Right atrium auricular region (tissue), 2 donors: ENCODE measurements at places on chromosomes 12 and 14. TPM values are rescaled to one million over a fixed set of nuclear protein-coding genes. Genes with fewer than 3 reads are reported as not detected.
A peak's percentile ranks its signal among the peaks of the same experiment; 100 is the strongest.

The RNF10 gene
- 168 TPM for total RNA-seq

The KRT72 gene
- not detected for total RNA-seq

- no peak for DNase-seq
- peaks cover 10% of the 10 kb centered on the region for H3K36me3 ChIP-seq
- no peak overlapping the region for H3K27ac ChIP-seq
- H3K4me3 ChIP-seq: no peak overlapping the region
Observed at GRCh38 chr14:52029881-52030280, 39.0 kb downstream of the NID2 start.

The CD69 gene
- total RNA-seq: 1.7 TPM

DNA sequence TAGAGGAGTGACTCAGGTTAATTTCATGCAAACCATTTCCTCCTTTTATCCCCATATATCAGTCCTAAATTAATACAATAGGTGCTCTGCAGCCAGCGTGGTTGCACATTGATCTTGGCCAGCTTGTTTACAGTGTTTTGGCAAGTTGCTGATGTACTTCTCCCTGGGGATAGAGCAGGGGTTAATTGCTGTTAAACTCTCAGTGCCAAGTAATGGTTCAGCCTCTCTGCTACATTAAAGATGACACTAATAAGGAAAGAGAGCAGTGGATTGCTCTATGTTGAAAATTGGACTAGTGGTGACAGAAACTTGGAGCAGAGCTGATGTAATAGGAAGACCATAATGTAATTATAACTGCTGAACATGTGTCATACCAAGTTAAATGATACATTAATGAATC is 717.5 kb downstream of the RERGL start:
- H3K27me3 ChIP-seq: no peaks in the 10 kb centered on the region
- no peak overlapping the region for H3K4me3 ChIP-seq
- H3K27ac ChIP-seq: no peak overlapping the region
- DNase-seq: no peak
- no peaks in the 10 kb centered on the region for H3K36me3 ChIP-seq
- H3K4me1 ChIP-seq: no peaks in the 10 kb centered on the region

DNA sequence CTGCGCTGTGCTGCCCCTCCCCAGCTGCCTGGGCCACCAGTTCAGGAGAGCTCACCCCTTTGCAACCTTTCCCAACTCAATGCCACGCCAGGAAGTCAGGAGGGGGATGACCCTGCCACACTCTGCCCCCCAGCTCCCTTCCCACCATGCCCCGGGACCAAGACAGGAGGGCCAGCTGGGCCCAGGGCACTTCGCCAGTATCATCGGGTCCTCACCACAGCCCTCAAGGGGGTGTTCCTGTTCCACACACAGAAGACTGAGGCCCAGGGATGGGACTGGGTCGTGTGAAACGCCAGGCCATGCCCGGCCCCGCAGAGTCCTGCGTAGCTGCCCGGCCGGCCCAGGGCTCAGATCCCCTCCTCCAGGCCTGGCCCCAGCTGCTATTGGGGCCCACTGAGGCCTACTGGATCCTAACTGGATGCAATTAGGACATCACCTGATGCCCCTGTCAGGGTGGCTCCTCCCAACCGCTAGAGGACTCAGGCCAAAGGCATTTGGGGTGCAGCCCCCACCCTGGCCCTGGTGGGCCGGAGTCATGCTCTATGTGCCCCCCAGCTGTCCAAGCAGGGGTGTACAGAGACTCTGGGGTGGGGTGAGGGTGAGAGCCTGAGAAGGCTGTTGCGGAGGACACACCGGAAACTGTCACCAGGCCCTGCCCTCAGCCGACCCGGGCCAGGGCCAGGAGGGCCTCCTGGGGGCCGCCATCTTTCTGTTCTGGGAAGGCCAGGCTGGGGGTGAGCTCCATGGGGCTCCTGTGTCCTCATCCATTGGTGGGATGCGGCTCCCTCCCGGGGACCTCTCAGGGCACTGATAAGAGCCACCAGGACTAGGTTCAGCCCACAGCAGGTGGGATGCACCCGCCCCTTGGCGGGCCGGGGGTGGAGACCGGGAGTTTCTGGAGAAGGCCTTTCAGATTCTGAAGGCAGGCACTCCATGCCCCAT is 29.3 kb upstream of the ANKRD9 start:
- H3K36me3 ChIP-seq: no peaks in the 10 kb centered on the region
- H3K4me3 ChIP-seq: no peak overlapping the region
- DNase-seq: no peak

The IFNG-AS1 gene
- total RNA-seq: 2.7 TPM

The SLC5A8 gene
- not detected for total RNA-seq

GRCh38 chr14:77406086-77406485 is 17.2 kb downstream of the NOXRED1 start:
- H3K27ac ChIP-seq: no peak overlapping the region
- H3K4me3 ChIP-seq: no peak overlapping the region
- DNase-seq: no peak
- H3K27me3 ChIP-seq: no peaks in the 10 kb centered on the region

- H3K4me3 ChIP-seq: no peak overlapping the region
- peaks cover 15% of the 10 kb centered on the region for H3K36me3 ChIP-seq
- H3K27ac ChIP-seq: no peak overlapping the region
- H3K4me1 ChIP-seq: peaks cover 2% of the 10 kb centered on the region
- no peaks in the 10 kb centered on the region for H3K27me3 ChIP-seq
Observed at GRCh38 chr14:89353766-89354113, 63.3 kb downstream of the FOXN3 start.

DNA sequence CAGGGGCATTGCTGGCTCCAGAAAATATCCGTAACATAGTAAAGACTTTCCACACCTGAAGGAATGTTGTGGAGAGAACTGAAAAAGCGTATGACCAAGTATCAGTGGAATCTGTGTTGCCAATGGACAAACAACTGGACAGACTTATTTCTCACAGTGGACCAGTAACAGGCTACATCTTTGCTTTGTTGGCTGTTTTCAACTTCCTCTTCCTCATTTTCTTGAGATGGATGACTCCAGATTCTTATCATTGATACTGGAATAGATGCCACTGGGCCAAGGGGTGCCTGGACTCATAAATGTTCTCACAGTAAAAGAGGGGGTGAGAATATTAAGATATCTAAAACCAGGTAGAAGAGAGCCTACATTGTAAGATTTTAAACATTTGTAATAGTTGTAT is 6.4 kb downstream of the GAS2L3 start:
- H3K27me3 ChIP-seq: no peaks in the 10 kb centered on the region
- DNase-seq: no peak
- H3K4me1 ChIP-seq: peaks cover 1% of the 10 kb centered on the region

DNA sequence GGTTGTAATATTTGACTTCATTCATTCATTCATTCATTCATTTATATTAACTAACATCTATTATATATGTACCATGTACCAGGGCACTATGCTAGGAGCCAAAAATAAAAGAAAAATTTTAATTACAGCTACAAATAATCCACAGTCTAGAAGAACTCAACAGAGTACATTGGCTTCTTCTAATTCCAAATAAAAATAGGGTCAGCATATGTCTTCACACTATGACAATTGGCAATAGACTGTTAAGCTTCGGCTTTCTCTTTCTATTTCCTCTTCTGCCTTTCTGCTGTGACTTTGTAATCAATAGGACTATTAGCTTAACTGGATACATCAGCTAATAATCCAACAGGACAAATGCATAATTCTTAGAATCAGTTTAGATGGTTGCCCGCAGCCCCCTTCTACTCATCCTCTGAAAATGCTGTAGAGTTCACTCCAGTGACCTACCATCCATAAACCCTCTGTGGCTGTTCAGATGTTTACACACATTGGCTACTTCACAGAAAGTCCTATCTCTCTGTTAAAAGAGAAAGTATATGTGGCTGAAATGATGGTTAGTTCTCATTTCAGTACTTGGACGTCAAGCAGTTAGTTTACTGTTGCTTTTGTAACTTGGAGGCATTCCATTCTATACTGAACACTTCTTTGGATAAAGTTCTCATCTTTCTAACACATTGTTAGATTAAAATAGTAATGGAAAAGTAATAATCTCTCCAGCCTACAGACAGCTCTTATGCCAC is 445.5 kb upstream of the GARIN6 start:
- H3K27ac ChIP-seq: no peak overlapping the region
- no peaks in the 10 kb centered on the region for H3K36me3 ChIP-seq
- H3K4me1 ChIP-seq: no peaks in the 10 kb centered on the region
- H3K4me3 ChIP-seq: no peak overlapping the region

- no peak for DNase-seq
- H3K27ac ChIP-seq: no peak overlapping the region
- no peak overlapping the region for H3K4me3 ChIP-seq
- peaks cover 23% of the 10 kb centered on the region for H3K36me3 ChIP-seq
- H3K4me1 ChIP-seq: no peaks in the 10 kb centered on the region
Observed at GRCh38 chr12:76804435-76804976, 40.6 kb downstream of the ZDHHC17 start.

- H3K27ac ChIP-seq: no peak overlapping the region
- no peak overlapping the region for H3K4me3 ChIP-seq
- H3K27me3 ChIP-seq: no peaks in the 10 kb centered on the region
- H3K4me1 ChIP-seq: peaks cover 14% of the 10 kb centered on the region
Observed at GRCh38 chr12:115598871-115599811, 678.4 kb downstream of the MED13L start.

The SLCO1B1 gene
- not detected for total RNA-seq

- no peak overlapping the region for H3K27ac ChIP-seq
- no peak for DNase-seq
- H3K4me3 ChIP-seq: no peak overlapping the region
Observed at GRCh38 chr14:80956102-80956501, 681 bp downstream of the TSHR start.

DNA sequence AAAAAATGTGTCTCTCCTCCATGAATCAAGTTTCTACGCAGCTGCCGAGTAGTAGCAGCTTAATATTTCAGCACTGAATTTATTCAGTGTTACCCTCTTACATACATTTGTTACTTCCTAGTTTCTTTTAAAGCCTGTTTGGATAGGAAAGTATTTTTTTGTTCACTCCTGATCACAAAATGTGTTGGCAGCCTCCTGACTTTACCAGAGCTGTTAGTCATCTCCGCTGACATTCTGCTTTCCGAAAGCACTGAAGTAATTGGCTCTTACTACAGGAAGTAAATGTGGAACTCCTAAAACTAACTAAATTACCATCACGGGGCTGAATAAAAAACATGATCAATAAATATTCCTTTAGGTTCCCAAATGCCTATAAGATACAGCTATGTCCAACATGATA is 225.5 kb downstream of the EPS8 start:
- H3K36me3 ChIP-seq: no peaks in the 10 kb centered on the region
- no peak for DNase-seq
- no peak overlapping the region for H3K27ac ChIP-seq
- no peaks in the 10 kb centered on the region for H3K4me1 ChIP-seq
- H3K27me3 ChIP-seq: no peaks in the 10 kb centered on the region

The CLEC1B gene
- not detected for total RNA-seq

DNA sequence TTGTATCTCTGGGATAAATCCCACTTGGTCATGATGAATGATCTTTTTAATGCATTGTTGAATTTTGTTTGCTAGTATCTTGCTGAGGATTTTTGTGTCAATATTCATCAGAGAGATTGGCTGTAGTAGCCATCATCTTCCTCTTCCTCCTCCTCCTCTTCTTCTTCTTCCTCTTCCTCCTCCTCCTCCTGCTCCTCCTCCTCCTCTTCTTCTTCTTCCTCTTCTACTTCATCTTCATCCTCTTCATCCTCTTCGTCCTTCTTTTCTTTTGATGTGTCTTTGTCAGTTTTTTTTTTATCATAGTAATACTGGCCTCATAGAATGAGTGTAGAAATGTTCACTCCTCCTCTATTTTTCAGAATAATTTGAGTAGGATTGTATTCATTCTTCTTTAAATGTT is 15.4 kb upstream of the PPM1H start:
- no peak overlapping the region for H3K27ac ChIP-seq
- no peak overlapping the region for H3K4me3 ChIP-seq
- H3K4me1 ChIP-seq: no peaks in the 10 kb centered on the region
- H3K27me3 ChIP-seq: no peaks in the 10 kb centered on the region
- no peaks in the 10 kb centered on the region for H3K36me3 ChIP-seq
- DNase-seq: no peak

DNA sequence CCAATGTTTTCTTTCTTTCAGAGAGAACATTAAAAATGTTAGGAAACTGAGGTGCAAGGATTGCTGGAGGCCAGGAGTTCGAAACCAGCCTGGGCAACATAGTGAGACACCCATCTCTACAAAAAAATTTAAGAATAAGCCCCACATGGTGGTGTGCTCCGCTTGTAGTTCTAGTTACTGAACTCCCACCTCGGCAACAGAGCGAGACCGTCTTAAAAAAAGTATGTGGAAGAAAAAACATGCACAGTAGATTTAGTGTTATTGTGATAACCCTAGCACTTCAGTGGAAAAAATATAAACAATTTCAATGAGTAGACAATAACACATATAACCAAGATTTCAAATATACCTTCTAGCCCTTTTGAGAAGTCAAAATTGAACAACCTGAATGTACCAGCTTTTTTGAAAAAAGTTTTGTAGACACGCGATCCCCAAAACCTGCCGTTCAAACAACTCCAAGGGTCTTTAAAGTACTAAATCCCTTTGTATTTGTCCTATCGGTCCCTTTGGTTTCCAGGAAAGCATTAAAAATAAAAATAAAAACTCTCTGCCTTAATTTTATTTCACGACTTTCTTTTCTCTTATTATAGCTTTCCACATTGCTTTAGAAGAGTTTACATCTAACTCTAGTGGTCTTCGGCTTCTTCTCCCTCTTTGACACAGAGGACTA is 1.0 kb upstream of the ANO6 start:
- peak overlapping the region; percentile 93 for H3K27ac ChIP-seq
- no peaks in the 10 kb centered on the region for H3K27me3 ChIP-seq
- DNase-seq: no peak
- peaks cover 30% of the 10 kb centered on the region for H3K4me1 ChIP-seq
- H3K36me3 ChIP-seq: no peaks in the 10 kb centered on the region

The DHRS2 gene
- total RNA-seq: not detected

DNA sequence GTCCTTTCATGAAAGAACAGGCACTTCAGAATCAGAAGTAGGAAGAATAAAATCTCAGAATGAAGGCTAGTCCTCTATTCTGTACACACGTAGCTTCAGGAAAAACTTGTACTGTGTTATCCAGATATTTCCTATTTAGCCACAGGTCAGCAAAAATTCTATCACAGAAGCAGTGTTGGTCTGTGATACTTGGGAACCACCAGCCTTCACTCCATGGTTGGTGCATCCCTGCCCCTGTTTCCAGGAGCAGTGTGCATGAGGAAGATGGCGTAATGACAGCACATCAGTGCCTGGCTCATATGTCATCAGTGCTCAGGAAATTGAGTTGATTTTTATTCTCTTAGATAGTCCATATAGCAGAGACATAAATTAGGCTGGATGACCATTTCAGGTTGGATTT is 87.7 kb downstream of the SAMD4A start:
- no peaks in the 10 kb centered on the region for H3K36me3 ChIP-seq
- H3K4me3 ChIP-seq: no peak overlapping the region

The PIWIL1 gene
- total RNA-seq: not detected

The KRT74 gene
- total RNA-seq: 2.9 TPM
